ENCODE measurements at places on chromosomes 1 and 21.

GRCh38 chr1:192527950-192528349 lies 47.6 kb upstream of the RGS1 start:
- DNase-seq: peak; percentile 39

DNA sequence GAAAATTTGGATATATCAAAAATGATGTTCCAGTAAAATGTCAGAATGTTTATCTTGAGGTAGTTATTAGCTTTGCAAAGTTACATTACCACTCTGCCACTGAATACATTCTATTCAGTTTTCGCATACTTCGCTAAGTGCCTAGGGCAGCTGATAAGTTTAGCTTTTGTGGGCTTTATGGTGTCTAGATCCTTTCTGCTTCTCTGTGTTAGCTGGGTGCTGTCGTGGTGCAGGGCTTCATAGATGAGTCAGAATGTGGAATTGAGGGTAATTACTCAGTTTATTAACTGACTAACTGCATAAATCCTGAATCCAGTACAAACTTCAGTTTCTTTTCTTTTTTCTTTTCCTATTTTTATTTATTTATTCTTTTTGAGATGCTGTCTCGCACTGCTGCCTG lies 21.5 kb downstream of the NCAM2 start:
- DNase-seq: no peak

- DNase-seq: no peak
Observed at GRCh38 chr1:156012051-156012817, 8.5 kb downstream of the SSR2 start.

- no peak for DNase-seq
Observed at GRCh38 chr1:197695961-197696360, 79.3 kb downstream of the DENND1B start.

DNA sequence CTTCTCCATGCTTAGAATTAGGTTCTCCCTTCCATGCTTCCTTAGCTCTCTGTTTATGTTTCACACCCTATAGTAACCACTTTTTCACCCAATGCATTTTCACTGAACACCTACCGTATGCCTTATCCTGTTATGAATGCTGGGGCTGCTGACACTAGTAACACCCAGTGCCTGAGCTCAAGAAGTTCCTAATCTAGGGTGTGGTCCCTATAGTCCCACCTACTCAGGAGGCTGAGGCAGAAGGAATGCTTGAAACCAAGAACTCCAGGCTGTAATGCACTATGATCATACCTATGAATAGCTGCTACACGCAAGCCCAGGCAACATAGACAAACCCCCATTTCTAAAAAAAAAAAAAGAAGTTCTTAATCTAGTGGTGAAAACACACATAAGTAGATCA lies 5.5 kb downstream of the EPHA10 start:
- DNase-seq: no peak

DNA sequence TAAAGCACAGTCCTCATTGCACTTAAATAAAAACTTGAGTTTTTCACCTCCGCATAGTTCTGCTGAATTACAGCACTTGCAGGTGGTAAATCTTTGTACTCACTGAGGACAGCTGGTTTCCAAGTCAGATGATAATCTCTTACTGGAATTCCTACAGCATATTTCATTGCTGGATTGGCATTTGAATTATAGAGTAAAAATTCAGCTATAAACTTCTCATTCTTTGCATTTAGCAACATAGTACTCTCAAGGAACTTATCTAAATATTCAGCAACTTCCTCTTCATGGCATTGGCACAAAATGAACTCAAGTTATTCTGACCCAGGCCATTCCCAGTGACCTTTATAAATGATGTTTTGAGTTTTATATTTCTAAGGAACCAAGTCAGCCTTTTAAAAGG lies 23.4 kb downstream of the GORAB start:
- no peak for DNase-seq

- no peak for DNase-seq
Observed at GRCh38 chr1:197917805-197918651, 856 bp downstream of the LHX9 start.

- no peak for DNase-seq
Observed at GRCh38 chr1:205261946-205262691, 34.4 kb downstream of the TMCC2 start.

GRCh38 chr1:29289493-29289892 lies 53.2 kb downstream of the PTPRU start:
- DNase-seq: no peak

- DNase-seq: no peak
Observed at GRCh38 chr1:97870589-97870988, 50.2 kb downstream of the DPYD start.

DNA sequence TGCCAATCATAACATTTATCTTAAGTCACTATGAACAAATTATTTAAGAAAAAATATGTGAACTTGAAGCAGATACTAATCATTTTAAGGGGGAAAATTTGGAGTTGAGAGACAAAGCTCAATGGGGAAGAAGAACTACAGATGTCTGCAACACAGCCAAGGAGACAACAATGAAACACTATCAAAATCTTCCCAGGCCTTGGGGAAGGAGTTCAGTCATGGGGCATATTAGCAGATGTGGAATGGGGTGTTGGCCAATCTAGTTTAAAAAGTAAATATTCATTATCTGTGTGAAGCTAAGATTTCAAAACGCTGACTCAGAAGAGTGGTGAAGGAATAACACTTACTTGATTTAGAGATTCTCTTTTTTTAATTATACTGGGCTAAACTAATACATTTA lies 671.6 kb upstream of the ZP4 start:
- DNase-seq: no peak

DNA sequence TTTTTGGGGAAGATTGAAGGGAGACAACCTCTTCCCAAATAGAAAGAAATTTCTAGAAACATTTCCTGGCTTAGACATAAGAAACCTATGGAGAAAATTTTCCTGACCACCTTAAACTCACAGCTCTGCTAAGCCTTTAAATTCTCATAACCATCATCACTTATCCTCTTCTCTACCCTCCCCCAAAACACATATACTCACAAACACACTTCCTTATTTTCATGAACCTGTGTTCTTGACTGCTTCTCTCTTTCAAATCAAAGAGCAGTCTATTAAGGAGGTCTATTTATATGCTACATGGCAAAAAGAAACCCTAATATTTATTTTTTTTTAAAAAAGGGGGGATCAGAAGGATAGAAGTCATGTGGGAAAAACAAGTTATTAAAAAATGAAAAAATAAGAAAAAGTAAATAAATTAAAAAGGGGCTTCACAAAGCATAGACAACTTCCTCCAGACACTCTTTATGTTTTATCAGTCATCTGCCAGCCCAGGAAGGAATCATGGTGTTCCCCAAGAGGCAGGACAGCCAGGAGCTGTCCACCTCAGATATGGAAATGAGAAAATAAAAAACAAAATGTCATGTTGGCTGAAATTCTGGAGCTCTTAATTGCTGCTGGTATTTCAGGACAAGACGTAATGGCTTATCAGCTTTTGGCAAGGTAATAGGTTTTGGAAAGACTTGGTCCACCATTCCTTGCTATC lies 12.8 kb upstream of the RGS2 start:
- DNase-seq: no peak
